ENCODE measurements at places on chromosomes 6 and 20.

DNA sequence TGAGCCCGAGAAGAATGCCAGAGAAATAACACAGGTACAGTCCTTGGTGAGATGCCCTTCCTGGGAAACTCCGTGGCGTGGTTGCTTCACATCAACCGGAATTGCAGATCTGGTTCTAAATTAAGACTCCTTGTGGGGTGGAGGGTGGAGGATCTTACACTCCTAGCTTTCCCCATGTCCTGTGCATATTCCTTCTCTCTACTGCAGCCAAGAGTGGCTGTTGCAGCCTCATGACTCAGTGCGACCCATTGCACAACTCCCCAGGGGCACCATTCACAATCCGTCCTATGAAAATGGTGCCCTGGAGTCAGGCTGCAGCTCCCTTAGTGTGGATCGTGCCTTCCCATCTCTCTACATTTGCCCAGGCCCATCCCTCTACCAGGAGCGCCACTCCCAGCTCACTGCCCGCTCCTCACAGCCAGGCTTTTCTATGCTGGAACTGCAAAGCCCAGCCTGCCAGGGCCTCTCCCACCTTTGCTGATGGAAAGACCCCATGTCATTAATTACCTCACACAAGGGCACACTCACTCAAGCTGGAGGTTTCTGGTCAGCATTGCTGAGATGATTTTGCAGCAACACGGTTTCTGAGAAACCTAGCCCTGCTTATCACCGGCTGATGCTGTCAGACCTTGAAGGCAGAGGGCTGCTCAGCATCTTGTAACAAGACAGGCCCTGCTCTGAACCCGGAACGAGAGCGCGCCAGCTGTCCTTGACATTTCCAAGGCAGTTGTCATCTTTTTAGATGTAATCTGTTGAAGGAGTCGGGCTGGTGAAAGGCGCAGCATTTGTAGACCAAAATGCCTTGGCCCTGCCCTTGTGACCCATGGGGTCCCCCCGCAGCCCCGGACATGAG, 39.7 kb downstream of the SIRPA start:
- DNase-seq = peak; percentile 92

DNA sequence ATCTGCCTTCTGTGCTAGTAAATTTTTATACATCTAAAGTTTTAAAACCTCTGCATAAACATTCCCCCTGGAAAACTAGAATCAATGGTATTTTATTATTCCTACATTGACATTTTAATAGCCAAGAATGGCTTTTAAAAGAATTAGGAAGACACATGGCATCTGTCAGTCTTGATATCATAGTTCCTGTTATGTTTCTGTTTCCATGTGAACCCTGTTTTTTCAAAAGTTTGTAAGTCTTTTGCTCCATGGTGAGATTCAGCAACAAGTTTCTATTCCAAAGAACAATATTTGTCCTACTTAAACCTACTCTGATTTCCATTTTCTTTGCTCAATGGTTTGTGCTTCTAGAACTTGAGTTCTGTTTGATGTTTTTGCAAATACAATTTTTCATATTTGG, 95.2 kb downstream of the PLEKHG1 start:
- no peak for DNase-seq

DNA sequence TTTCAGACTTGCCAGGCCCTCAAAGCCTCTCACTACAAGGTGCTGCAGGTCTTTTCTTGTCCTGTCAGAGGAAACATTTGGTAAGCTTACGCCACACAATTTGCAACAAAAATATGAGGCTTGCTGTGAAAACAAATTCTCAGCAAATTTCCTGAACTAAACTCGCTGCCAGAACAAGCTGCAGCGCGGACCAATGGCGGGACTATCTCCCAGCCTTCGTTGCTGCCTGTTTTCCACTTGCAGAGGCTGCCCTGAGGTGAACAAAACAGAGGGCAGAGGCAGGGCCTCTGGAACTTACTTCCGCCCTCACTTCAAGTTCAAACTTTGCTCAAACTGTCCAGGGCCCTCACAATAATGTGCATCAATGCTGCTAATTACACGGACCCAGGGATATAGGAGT, 12.4 kb downstream of the UQCC2 start:
- no peak for DNase-seq

DNA sequence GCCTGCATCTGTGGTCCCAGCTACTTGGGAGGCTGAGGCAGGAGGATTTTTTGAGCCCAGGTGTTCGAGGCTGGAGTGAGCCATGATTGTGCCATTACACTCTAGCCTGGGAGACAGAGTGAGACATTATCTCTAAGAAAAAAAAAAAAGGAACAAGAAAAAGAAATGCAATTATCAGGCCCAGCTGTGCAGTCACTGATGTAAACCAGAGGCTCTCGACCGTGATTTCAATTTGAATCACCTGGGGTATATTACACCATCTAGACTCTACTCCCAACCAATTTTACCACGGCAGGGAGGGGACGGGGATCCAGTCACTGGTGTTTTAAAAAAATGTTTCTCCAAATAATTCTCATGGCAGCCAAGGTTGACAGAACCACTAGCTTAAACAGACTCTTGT, 48.8 kb upstream of the NKX2-2 start:
- DNase-seq = no peak

GRCh38 chr20:34871966-34872621, 562 bp downstream of the GGT7 start:
- DNase-seq = no peak

GRCh38 chr20:17971300-17972013, 2.6 kb downstream of the MGME1 start:
- DNase-seq = peak; percentile 38

DNA sequence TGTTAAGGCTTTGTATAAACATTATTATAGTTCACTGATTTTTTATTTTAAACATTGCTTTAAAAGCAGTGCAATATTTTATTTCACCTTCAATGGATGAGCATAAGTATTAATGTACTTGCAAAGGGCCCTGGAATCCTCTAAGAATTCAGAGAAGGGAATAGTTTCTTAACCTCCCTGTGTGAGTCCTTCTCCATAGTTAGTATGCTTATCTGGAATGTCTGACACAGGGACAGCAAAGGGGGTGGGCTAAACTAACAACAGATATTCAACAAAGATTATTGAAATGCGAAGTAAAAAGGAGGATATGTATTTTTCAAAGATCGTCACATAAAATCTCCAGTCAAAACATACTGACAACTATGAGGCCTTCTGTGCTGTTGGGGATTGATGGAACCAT, 300.4 kb downstream of the CENPW start:
- no peak for DNase-seq

GRCh38 chr6:30206152-30206551, 7.1 kb downstream of the TRIM26 start:
- DNase-seq = no peak

DNA sequence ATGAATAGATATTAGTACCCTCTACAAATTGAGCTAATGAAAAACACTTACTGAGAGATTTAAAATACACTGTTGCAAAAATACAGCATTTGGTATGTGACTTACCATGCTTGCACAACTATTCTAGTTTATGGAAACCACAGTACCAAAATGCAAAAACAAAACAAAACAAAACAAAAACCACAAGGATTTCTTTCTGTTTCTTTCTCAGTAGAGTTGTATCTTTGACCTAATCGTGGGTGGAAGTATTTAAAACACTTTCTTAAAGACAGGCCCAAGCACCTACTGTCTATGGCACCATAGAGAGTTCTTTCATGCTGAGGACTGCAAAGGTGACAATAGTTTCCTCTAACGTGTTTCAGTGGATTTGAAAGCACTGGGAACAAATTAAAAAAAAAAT, 95.3 kb upstream of the C6orf118 start:
- DNase-seq = no peak

DNA sequence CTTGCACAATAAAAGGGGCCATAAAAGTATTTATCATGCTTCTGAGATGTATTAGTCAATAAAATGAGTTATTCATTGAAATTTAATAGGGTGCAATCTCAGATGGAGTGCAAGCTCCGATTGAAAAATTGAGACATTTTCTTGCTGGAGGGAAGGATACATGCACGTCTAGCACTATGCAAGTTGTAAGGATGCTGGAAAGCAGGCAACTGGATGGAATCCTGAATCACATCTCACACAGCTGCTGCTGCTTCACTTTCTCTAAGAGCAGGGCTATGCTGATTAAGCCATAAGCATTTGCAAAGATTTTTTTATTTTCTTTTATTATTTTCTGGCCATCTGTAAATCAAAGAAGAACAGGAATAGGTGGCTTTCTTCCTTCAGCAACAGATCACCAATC, 308.8 kb upstream of the EPHA7 start:
- DNase-seq = no peak

GRCh38 chr20:42432496-42433334, 757.0 kb downstream of the PTPRT start:
- no peak for DNase-seq

- DNase-seq = no peak
Observed at GRCh38 chr6:112557961-112558360, 210.8 kb downstream of the RFPL4B start.

DNA sequence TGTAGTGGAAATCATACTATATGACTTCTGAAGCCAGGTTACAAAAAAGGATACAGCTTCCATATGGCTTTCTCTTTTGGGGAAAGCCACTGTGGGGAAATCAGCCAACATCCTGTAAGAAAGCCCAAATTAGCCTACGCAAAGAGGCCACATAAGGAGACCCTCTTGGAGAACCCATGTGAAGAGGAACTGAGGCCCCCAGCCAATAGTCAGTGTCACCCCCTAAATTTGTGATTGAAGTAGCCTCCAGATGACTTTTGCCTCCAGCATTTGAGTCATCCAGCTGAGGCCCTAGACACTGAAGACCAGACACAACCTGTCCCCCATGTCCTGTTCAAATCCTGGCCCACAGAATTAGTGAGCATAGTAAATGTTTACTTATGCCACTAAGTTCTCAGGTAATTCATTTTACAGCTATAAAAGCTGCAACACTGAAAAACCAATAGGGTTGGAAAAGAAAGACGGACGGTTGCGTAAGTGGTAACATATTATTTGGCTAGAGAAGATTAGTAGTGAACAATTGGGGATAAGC, 60.4 kb downstream of the HMGCLL1 start:
- no peak for DNase-seq

DNA sequence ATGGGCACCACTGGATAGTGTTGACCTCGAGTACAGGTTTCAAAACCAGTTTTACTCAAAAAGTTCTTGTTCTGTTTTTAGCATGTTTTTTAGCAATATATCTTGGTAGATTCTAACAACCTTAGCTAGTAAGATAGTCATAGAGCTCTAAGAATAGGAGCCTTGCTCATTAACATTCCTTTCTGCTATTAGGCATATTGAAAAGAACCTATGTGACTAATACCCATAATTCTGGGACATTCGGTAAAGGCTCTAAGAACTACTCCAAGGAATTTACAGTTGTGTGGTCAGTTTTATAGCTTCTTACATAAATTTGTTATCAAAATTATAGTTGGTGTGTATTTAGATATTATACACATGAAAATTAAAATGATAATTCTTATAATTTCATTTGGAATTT, 11.6 kb downstream of the SLC9A8 start:
- DNase-seq = no peak

DNA sequence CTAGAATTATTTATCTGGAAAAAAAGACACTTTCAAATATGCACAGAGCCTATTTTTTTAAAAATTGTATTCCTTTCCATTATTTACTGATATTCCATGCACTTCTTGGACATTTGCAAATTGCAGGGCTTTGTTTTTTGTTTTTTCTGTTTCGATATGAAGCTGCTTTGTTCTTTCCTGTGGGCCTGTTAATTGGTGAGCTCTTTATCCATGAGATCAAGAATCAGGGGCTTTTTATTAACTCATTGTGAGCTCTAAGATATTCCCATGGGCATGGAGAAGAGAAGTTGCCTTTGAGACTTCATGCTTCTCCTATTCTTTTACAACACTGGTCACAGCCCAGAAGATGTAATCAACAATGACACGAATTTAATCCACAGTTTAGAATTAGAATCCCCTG, 145.1 kb downstream of the SAMD5 start:
- DNase-seq = no peak

DNA sequence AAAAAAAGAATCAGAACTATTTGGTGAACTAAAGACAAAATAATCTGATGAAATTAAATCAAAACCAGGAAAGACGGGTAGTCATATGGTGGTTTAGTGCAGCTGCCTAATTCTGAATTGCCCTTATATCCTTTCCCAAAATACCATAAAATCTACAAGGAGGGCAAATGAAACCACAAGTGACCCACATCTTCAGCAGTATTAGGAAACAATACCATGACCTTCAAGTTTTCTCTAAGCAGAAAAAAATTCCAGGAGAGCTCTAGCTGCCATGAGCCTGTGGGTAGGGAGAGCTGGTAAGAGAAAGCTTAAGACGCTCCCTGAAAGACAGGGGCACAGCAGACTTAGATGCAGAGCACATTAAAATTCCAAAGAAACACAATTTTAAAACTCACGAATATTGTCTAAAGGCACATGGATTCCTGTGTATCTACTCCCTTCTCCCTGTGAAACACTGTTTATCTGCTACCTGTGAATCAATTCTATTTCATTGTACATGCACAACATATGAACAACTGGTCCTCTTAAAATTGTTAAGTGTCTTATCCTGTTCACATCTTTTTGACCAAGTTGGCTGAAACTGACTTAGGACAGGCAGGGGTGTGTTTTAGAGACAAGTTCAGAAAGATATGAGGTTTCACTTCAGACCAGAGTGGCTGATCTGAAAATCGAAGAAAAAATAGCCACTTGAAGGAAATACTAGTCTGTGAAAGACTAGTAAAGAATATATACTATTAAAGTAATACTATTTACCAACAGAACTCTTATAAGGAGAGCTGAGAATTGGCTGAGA, 153.6 kb upstream of the SHLD1 start:
- no peak for DNase-seq

DNA sequence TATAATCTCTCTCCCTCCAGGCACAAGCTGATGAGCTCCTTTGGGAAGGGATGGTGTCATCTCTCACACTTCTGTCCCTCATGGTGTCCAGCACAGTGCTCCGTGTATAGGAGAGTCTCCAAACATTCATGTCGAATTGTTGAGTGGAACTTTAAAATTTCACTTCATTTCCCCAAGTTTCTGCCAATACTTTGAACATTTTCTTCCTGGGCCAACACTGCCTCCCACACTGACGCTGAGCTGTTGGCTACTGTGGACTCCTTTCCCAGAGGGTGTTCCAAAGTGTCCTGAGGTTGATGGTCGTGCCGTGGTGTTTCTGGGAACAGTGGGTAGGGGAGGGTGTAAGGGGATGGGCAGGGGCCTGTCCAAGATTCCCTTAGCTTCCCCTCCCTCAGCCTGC, 122.7 kb downstream of the TIAM2 start:
- DNase-seq = no peak

GRCh38 chr20:33113387-33113908, 34.0 kb downstream of the BPIFB4 start:
- no peak for DNase-seq

DNA sequence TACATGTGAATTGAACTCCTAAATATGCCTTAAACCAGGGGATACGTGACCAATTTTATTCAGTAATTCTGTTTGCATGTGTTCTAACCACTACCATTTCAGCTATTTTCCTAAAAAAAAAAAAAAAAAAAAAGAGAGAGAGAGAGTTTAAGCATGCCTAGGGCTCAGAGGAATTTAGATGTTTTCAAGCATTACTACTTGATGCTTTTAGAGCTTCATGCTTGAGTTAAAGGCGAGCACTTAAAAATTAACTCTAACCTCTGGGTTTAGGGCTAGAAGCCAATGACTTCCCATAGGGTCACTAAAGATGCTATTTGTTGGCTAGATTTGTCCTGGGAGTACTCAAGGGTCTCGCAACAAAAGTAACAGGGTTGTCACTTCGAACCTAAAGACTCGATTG, 217.7 kb downstream of the ATXN1 start:
- no peak for DNase-seq

All from skeletal muscle cell (primary cell).